Activated B cell treated with CpG ODN at 0.5 μM for 24 hours (primary cell): ENCODE measurements at places on chromosomes 5 and 9. TPM values are rescaled to one million over a fixed set of nuclear protein-coding genes. Genes with fewer than 3 reads are reported as not detected.

GRCh38 chr9:18396102-18396728 lies 77.7 kb upstream of the ADAMTSL1 start:
- DNase-seq = no peak

The HSD17B3 gene
- not detected in 2 replicates for total RNA-seq

DNA sequence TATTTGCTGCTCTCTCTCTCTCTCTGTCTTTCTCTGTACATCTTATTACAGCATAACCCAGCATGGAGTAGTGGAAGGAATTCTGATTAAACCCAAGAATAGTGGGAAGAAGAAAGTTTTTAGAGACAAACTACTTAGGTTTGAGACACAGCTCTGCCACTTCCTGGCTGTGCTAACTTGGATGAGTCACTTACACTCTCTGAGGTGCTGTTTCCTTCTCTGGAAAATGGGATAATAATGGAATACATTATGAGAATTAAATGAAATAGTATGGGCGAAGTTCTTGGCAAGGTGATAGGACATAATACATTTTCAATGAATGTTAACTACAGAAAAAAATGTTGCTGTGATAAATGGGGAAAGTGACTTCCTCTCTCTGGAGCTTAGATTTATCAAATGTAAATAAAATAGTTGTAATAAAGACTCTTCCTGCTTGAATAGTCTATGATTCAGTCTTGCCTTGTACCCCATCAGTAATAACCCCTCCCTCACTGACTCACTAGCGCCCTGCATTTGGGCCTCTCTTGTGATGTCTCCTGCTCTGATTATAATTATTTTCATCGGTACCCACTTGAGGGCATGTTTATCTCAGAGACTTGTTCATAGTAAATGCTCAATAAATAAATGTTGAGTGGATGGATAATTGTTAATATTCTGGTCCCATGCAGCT lies 27.6 kb downstream of the KIF4B start:
- no peak for DNase-seq

- no peak for DNase-seq
Observed at GRCh38 chr9:128607642-128608350, 48.9 kb downstream of the DYNC2I2 start.
